GM23338 (cell line): ENCODE measurements at places on chromosomes 4 and X. TPM values are rescaled to one million over a fixed set of nuclear protein-coding genes. Genes with fewer than 3 reads are reported as not detected.

Gene SORCS2
- 2.4 and 8.3 TPM in 2 replicates for total RNA-seq

Gene SPIN2A
- 1.4 and 2.6 TPM in 2 replicates for total RNA-seq

Gene RBMXL3
- not detected in 2 replicates for total RNA-seq

DNA sequence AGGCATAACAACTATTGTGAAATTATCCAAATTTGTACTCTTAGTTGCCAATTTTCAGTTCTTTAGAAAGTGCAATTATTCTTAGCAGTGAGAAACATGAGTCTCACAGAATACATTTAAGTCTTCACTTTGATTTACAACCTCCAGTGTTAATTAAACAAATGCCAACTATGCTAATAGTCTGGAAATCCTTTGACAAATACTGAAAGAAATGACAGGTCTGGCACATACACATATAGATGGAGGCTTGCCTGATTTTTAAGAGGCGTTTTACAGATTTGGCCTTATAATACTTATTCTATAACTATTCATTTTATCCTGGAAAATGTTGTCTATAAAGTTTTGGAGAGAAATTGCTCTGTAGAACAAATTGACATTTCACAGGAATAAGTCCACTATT lies 320.1 kb downstream of the TRIML1 start:
- no peaks in the 10 kb centered on the region for H3K27me3 ChIP-seq
- no peaks in the 10 kb centered on the region for H3K36me3 ChIP-seq
- H3K27ac ChIP-seq = no peak overlapping the region
- H3K4me3 ChIP-seq = no peak overlapping the region

DNA sequence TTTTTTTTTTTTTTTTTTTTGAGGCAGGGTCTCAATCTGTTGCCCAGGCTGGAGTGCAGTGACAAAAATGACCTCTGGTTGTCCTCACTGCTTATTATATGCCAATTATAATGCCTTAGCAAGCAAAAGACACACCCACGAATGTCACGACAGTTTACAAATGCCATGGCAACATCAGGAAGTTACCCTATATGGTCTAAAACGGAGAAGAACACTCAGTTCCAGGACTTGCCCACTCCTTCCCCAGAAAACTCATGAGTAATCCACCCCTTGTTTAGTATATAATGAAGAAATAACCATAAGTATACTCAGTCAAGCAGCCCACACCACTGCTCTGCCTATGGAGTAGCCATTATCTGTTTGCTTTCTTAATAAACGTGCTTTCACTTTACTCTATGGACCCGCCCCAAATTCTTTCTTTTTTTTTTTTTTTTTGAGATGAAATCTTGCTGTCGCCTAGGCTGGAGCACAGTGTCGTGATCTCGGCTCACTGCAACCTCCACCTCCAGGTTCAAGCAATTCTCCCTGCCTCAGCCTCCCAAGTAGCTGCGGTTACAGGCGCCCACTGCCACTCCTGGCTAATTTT lies 106.2 kb downstream of the SMIM20 start:
- no peak overlapping the region for H3K4me3 ChIP-seq
- DNase-seq = no peak
- no peaks in the 10 kb centered on the region for H3K36me3 ChIP-seq
- no peak overlapping the region for H3K27ac ChIP-seq
- H3K27me3 ChIP-seq = no peaks in the 10 kb centered on the region

- H3K27me3 ChIP-seq = no peaks in the 10 kb centered on the region
- DNase-seq = no peak
- no peak overlapping the region for H3K27ac ChIP-seq
- H3K4me1 ChIP-seq = peaks cover 13% of the 10 kb centered on the region; the same call in 1 of the 2 replicates
Observed at GRCh38 chr4:124804041-124804440, 91.5 kb upstream of the ANKRD50 start.

- no peak overlapping the region for H3K4me3 ChIP-seq
- H3K27ac ChIP-seq = no peak overlapping the region
- no peaks in the 10 kb centered on the region for H3K27me3 ChIP-seq
- no peaks in the 10 kb centered on the region for H3K4me1 ChIP-seq
- DNase-seq = no peak
Observed at GRCh38 chr4:99366491-99366890, 13.9 kb upstream of the ADH1C start.

GRCh38 chr4:184097241-184097605 lies 120.5 kb downstream of the ENPP6 start:
- H3K36me3 ChIP-seq = no peaks in the 10 kb centered on the region
- peak; percentile 92 for DNase-seq
- H3K4me3 ChIP-seq = peak overlapping the region; percentile 26; the same call in 1 of the 2 replicates
- no peaks in the 10 kb centered on the region for H3K27me3 ChIP-seq

GRCh38 chr4:128560754-128561495 lies 248.6 kb upstream of the JADE1 start:
- DNase-seq = no peak
- H3K4me1 ChIP-seq = peaks cover 7% of the 10 kb centered on the region
- H3K27ac ChIP-seq = no peak overlapping the region; the same call in 1 of the 2 replicates
